ENCODE measurements at places on chromosomes 16 and 17. TPM values are rescaled to one million over a fixed set of nuclear protein-coding genes. Genes with fewer than 3 reads are reported as not detected.

DNA sequence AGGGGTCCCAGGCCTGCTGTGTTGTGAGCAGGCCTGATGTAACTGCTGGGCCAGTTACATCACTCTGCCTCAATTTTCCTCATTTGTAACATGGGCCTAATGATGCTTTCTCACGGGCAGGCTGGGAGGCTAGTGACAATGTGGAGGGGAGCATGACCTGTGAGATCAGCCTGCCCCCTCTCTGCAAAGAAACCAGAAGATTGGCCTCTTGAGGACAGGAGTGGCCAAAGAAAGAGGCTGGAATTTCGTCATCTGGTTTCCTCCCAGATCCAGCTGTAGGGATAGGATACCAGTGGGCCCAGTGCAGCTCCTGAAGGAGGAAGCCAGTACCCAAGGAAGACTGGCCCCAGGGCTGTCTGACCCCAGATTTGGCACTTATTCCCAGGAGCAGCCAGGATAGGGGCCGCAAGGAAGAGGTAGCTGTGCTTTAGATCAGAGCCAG, 615 bp upstream of the SREBF1 start:
- peak; percentile 64 for DNase-seq

GRCh38 chr16:89192956-89193575, 7.3 kb downstream of the SLC22A31 start:
- peak; percentile 77 for DNase-seq

Gene ZFHX3
- 12.3 TPM for total RNA-seq

Gene CA7
- total RNA-seq: not detected

- DNase-seq: no peak
These were observed 211.3 kb downstream of the CA10 start for GRCh38 chr17:51947160-51947735.

- DNase-seq: no peak
These were observed 216 bp downstream of the VPS9D1 start for GRCh38 chr16:89720551-89720812.

DNA sequence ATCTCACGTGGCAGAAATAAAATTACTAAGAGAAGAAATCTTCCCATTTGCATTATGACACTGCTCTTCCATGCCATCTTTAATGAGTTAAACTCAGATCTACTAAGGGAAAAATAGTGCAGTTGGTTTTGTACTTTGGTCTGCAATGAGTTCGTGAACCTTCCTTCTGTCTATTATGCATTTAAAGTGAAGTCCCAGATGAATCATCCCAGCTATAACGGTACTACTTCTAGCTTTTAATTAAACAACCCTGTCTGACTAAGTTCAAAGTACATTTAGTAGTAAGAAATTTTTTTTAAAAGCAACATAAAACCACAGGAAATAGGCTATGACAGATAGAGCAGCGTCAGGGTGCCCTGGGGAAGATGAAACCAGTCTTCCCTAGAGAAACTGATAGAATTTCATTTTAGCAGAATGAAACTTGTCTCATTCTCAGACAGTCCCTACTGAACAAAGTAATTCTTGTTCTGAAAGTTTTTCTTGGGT, 1.8 kb downstream of the TMIGD1 start:
- DNase-seq: no peak

DNA sequence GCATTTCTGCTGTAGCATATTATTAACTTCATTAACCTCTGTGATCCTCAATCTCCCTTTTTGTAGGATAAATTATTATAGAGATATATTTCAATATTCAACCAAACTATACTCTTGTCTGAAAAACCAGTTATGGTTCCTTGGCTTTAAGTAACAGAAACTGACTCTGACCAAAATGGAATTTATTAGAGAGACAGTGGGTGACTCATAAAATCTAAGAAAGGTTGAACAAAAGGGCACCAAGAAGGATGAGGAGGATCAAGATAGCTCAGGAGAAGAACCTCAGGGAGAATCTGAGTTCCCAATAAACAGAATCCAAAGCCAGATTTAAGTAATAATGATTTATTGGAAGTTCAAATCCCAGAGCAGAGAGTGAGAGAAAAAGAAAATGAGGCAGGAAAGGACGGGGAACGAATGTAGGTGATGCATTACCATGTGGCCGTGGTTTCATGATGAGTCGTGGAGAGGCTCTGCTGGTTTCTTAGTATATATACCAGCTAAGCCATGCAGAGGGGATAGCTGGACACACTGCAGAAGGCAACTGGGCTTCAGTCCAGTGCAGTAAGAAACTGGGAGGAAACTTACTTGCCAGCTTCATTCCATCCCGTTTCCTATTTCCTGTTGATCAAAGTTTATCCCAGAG, 151.5 kb upstream of the GOT2 start:
- DNase-seq: no peak

DNA sequence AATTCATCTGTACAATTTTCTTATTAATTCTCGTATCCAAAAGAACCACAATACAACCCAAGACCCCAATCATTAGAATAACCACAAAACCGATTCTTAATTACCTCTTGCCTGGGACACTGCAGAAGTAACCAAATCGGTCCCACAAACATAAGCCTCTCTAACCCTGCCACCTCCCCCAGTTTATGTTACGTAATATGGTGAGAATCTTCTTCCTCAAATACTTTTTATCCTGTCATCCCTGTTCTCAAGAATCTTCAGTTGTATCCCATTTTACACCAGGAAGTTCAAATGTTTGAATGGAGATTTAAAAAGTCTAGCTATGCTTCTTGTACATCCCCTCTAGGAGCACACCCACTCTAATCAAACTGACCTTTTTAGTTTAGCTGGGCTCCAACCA, 269.3 kb upstream of the TBX2 start:
- no peak for DNase-seq

- no peak for DNase-seq
These were observed 253.5 kb downstream of the MRTFB start for GRCh38 chr16:14324581-14324980.

Gene ZFPM1
- total RNA-seq: 9.1 TPM

All from right cardiac atrium (tissue), 5 donors.